Stimulated activated naive CD4-positive, alpha-beta T cell (primary cell): ENCODE measurements at places on chromosomes 3 and 15.

- DNase-seq = no peak
Observed at GRCh38 chr15:73341886-73342600, 26.7 kb downstream of the HCN4 start.

DNA sequence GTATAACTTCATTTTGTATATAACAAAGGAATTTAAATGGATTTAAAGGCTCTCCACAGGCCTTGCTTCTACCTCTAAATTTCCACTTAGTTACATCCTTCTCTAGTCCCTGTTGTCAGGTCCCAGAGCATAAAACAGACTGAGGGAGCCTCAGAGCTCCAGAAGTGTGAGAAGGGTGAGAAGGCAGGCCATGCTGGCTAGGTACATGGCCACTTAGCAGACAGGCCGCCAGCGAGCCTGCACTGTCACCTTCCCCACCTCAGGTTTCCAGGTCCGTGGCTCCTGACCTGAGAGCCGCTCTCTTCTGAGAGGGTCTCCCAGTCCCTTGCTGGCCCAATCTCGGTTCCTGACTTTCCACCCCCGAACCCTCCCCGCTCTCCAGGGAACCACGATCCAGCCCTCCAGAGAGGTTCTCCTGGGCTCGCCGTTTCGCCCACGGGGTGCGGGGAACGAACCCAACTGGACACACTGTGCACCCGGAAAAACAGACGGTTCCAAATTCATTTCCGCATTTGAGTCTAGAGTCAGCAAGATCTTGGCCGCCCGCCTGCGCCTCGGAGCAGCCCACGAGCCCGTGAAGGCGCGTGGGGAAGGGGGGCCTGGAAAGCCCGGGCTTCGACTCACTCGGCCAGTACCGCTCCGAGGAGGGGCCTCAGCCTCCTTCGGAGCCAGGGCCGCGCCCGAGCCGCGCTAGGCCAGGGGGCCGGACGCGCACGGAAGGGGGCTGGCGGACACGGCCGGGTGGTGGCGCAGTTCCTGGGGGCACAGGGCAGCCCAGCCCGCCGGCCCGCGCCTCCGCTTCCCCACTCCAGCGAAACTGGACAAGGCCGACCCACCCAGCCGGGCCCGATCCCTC is 16.7 kb upstream of the SOX2 start:
- no peak for DNase-seq

DNA sequence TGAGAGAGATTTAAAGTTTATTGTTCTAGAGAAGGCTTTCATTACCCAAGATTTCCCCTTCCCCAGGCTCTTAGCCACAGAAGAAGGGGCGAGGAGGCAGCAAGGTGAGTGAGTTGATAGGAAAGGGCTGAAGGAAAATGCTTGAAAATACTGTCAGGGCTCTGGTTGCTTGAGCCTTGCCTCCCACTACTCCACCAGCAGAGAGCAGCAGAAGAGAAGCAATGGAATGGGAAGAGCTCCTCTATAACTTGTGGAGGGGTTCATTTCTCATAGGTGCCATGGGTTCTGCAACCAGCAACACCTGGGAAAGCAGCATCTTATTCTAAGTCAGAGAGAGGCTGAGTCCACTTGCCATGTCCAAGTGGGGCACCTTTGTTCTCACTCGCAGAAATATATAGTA is 184.0 kb upstream of the CNTN6 start:
- DNase-seq = no peak

GRCh38 chr3:65641045-65641444 is 397.7 kb downstream of the MAGI1 start:
- no peak for DNase-seq

DNA sequence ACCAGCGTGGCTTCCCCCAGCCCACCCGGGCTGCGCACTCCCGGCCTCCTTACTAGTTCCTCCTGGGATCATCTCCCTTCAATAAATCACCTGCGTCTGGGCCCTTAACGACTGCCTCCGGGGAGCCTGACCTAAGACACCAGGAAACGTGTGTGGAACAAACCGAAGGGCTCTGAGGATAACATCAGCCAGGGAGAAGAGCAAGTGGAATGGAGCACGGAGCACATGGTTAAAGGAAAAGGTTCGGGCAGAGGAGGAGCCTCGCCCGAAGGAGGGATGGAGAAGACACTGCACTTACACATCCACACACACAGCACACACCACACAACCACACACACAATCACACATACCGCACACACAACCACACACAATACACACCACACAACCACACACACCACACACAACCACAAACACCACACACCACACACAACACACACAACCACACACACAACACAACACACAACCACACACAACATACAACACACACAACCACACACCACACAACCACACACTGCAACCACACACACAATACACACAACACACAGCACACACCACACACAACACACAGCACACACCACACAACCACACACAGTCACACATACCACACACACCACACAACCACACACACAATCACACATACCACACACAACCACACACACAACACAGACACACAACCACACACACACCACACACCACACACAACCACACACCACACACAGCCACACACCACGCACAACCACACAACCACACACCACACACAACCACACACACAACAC is 24.7 kb downstream of the CPN2 start:
- no peak for DNase-seq

DNA sequence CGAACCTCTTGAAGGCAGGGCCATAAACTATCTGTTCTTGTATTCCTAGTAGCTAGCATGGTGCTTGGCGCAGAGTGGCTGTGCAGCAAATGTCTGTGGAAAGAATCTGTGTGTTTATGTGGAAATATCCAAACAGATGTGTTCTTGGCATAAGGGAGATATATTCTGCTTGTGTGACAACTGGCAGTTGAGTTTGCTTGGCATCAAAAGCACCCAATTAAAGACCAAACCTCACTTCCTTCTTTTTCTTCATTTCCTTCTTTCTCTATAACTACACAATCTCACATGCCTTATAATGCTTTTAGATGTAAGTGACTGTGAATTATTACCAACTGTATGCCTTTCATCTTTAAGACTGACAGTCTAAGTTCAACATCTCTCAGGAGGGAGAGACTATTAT is 296.5 kb downstream of the SLC9A9 start:
- DNase-seq = no peak

DNA sequence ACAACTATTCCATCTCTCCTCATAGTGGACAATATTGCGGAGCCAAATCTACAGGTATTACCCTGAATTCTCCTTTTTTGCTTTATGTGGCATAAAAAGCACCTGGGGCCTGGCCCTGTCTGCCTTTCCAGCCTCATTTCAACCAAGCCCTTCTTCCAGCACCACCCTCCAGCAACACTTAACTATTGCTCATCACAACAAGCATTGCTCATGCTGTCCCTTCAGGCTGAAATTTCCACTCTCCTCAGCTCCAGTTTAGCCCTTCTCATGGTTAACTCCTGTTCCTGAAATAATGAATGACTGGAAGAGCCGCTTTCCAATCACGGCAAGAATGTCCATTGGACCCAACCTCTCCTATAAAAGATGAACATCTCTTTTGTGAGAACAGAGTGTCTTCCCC is 107.4 kb downstream of the P2RY1 start:
- DNase-seq = no peak

GRCh38 chr15:63378946-63379345 is 2.7 kb downstream of the CA12 start:
- DNase-seq = no peak

GRCh38 chr3:172357850-172358754 is 90.2 kb downstream of the GHSR start:
- no peak for DNase-seq

DNA sequence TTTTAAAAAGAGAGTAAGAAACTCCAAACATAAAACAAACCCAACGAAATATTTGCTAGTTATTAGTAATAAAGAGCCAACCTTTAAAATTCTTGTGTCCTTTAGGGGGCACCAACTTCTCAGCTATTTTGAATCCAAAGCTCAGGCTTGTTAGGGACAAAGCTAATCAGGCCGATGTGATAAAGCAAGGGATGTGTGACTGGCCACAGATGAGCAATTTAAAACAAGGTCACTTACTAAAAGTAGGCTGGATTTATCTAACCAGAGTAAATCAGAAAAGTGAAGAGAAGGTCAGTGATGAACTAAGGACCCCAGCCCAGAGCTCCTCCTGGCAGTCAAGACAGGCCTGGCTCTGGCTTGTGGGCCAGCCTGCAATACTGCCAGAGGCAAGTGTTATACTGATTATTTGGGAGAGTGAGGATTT is 108.5 kb downstream of the CYP19A1 start:
- no peak for DNase-seq

DNA sequence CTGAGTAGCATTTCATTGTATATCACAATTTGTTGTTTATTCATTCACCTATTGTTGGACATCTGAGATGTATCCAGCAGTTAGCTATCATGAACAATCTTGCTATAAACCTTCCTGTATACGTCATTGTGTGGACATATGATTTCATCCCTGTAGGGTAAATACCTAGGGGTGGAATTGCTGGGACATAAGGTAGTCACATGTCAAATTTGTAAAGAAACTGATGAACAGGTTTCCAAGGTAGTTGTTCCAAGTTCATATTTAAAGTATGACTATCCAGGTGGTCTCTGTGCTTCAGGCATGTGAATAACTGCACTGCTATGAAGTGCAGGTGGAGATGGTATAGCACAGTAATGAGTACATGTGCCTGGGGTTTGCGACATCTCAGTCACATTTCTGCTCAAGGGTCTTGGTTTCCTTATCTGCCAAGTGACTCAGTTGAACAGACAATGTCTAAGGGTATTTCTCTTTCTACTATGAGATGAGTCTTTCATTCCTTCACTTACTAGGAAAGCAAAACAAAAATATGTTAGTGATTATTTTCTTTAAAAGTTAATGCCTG is 229.0 kb upstream of the HES1 start:
- DNase-seq = no peak

DNA sequence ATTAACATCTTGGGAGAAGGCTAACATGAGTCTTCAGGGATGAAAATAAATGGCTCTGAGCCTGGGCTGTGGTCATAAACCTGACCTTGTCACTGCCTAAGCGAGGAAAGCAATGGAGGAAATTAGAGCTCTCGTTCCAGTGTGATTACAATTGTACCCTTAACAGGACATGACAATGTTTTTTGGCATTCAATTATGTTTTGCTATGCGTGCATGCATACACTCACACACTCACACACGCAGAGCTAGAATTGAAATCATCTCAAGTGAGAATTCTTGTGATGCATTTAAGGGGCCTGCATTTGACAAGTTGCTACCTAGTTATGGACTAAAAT is 24.1 kb downstream of the ZNF80 start:
- DNase-seq = no peak

GRCh38 chr3:160193644-160194192 is 31.5 kb upstream of the C3orf80 start:
- DNase-seq = no peak

DNA sequence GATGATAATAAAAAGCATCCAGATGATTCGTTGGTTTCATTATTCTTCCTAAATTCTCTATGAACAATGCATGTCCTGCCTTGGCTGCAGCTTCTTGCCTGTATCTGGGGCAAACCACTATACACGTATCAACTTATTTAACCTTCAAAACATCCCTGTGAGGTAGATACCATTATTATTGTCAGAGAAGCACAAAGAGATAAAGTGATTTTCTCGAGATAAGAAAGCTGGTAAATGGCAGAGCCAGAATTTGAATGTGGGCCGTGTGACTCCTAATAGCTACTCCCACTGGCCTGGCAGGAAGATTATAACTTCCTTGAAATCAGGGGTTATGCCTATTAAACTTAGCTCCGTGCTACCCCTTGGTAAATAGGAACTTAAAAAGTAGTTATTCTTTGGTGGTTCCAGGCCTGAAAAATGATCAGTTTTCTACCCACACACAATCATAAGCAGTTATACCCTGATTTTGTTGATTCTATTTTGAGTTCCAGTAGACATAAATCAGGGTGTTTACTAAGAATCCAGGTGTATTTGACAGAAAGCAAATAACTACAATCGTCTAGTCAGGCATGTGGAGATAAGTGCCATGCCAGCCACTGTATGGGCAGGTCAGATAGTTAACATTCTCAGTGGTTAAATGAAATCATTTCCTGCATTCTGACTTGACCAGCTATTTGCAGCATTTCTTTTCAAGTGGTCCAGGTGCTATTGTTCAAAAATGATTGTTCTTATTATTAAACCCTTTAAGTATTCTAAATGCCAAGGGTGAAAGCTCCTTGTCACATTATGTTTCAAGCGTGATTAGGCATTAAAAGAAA is 99.2 kb upstream of the LRRN1 start:
- DNase-seq = no peak

GRCh38 chr15:75723171-75723846 is 10.7 kb upstream of the CSPG4 start:
- no peak for DNase-seq

DNA sequence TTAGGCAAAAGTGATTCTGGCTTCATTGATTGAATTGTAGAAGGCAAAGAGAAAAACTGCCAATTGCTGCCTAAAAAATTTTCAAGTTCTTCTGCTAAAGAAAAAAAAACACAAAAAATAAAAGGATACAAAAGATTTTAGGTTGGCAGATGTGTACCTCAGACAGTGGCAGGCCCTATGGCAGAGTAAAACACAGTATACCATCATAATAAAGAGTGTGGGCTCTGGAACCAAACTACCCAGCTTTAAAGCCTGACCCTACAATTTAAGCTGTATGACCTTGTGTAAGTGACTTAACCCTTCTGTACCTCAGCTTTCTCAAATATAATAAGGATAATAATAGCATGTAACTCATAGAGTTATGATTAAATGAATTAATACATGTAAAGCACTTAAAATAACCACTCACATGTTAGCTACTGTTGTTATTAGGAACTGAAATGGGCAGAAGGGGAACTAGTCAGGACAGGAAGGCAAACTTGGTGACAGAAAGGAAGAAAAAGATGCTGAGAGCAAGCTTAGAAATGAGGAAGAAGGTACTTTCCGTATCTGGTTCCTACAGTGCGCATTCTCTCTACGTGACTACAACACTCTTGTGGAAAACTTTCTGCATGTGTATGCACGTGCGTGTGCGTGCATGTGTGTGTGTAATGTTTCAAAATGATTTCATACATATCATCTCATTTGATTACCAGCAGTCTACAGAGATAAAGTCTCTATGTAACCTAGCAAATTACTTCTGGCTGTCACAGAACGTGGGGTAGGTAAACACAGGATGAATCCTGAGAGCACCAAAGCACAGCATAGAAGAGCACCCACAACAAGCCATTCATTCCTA is 13.6 kb upstream of the GATM start:
- DNase-seq = no peak

DNA sequence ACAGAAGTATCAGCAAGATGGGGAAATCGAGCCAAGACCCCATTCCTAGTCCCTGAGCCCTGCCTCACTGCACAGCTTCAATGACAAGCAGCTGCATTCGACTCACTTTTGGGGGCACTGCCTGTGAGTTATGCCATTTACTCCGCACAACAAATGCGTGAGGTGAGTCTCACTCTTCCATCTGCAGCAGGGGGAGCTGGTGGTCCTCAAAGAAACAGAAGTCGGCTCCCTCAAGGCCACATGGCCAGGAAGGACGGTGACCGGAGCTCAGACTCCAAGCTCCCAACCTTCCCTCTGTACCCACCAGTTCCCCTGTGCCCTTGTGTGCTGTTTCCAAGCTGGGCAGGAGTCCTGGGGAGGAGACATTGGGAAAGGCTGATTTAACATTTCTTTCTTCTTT is 127.7 kb upstream of the IQSEC1 start:
- DNase-seq = no peak

GRCh38 chr3:170680593-170680992 is 94.7 kb upstream of the SLC7A14 start:
- no peak for DNase-seq
